Body of pancreas (tissue), 4 donors: ENCODE measurements at places on chromosomes 7 and 10.

GRCh38 chr7:73810998-73811360 is 19.8 kb upstream of the CLDN4 start:
- no peak for DNase-seq
- H3K4me3 ChIP-seq, result no peak overlapping the region
- H3K4me1 ChIP-seq, result peaks cover 11% of the 10 kb centered on the region
- H3K27me3 ChIP-seq, result no peaks in the 10 kb centered on the region

DNA sequence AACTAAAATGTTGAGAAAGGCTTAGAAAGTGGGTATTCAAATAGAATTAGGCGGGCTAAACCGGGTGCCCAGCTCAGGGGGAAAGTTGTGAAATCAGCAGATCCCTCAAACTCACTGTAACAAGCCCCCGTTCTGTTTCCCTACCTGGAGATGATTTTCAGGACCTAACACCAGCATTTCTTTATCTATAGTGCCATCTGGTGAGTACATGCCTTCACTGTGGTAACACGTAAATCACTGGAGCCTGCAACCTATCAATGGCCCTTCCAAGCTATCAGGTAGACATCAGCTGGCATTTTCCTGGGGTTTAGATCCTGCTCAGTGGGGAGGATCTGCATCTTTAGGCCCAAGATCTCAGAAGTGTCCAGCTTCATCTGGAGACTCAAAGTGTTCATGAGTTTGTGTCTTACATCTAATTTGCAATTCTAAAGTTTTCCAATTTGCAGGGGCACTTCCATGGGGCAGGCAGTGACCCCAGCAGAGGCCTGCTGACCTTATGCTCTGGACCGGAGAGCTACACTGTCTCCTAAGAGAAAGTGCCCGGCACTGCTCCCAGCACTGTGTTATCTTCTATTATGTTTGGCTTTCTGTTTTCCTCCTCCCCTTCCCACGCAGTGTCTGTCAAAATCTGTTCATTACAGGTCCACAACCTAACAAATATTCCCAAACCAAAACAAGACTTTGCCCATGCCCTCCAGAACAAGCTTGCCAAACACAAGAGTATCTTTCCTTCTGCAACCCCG is 132.5 kb downstream of the LSM5 start:
- H3K4me3 ChIP-seq, result no peak overlapping the region
- no peaks in the 10 kb centered on the region for H3K36me3 ChIP-seq
- no peak for DNase-seq
- H3K27me3 ChIP-seq, result no peaks in the 10 kb centered on the region

DNA sequence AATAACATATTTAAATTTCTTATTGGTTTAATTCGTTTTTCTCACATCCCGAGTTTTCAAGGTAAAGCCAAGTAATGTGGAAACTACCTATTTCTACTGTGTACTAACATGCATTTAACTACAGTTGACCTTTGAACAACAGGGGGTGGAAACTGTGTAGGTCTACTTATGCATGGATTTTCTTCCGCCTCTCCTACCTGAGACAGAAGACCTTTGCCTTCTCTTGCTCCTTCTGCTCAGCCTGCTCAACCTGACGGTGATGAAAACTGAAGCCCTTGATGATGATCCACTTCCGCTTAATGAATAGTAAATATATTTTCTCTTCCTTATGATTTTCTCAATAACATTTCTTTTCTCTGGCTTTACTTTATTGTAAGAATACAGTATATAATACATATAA is 18.5 kb downstream of the MEOX2 start:
- H3K27ac ChIP-seq, result no peak overlapping the region
- no peak overlapping the region for H3K4me3 ChIP-seq
- no peak for DNase-seq
- no peaks in the 10 kb centered on the region for H3K4me1 ChIP-seq

- H3K27me3 ChIP-seq, result no peaks in the 10 kb centered on the region
- H3K27ac ChIP-seq, result no peak overlapping the region
- no peaks in the 10 kb centered on the region for H3K4me1 ChIP-seq
- no peak overlapping the region for H3K4me3 ChIP-seq
These were observed 97.8 kb downstream of the OAT start for GRCh38 chr10:124320778-124321432.

DNA sequence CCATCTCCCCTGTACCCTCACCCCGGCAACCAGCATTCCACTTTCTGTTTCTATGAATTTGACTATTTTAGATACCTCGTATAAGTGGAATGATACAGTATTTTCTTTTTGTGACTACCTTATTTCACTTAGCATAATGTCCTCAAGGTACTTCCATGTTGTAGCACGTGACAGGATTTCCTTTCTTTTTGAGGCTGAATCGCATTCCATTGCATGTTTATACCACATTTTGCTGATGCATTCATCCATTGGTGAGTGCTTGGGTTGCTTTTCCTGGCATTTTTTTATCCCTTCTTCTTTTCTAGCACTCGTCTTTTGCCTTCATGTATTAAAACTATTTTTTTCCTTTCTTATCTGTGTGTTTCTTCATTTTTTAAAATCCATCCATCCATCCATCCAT is 22.3 kb upstream of the EXOC6 start:
- no peak for DNase-seq
- no peaks in the 10 kb centered on the region for H3K27me3 ChIP-seq
- H3K27ac ChIP-seq, result no peak overlapping the region

DNA sequence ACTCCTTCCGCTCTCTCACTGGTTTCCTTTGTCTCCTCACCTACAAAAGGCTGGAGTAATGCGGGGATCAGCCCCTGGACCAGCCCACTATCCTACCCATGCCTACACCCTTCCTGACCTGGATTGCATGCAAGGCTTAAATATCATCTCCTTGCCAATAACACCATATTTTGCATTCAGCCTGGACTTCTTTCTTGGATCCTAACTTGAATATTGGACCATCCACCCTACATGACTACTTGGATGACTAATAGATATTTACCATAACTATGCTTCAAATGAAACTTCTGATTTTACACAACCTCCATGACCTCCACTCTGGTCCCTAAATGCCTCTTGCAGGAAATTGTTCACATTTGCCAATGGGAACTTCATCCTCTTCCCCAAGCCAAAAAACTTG is 188.3 kb upstream of the AKR1E2 start:
- H3K27ac ChIP-seq, result no peak overlapping the region
- no peaks in the 10 kb centered on the region for H3K36me3 ChIP-seq
- no peaks in the 10 kb centered on the region for H3K27me3 ChIP-seq
- H3K4me3 ChIP-seq, result no peak overlapping the region
- DNase-seq, result no peak

DNA sequence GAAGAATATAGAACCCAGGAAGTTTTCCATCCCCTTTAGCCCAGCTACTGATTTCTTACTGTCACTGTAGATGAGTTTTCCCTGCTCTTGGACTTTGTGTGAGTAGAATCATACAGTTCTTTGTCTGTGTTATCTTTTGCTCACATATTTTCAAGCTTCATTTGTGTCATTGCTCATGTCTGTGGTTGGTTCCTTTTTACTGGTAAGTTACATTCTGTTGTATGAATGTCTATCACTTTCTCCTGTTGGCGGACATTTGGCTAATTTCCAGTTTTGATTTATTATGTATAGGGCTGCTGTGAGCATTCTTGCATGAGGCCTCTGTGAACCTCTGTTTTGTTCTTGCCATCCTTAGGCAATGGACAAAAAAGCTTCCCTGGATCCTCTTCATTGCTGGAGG is 5.3 kb downstream of the GLRX3 start:
- no peaks in the 10 kb centered on the region for H3K36me3 ChIP-seq
- H3K27ac ChIP-seq, result no peak overlapping the region
- peaks cover 51% of the 10 kb centered on the region for H3K4me1 ChIP-seq
- H3K27me3 ChIP-seq, result no peaks in the 10 kb centered on the region
- no peak overlapping the region for H3K4me3 ChIP-seq
